ENCODE measurements at places on chromosomes 16 and 17.

GRCh38 chr16:89971495-89972243 is 23.1 kb downstream of the DEF8 start:
- no peak for DNase-seq

GRCh38 chr16:8958344-8959167 is 5.2 kb downstream of the USP7 start:
- no peak for DNase-seq

- DNase-seq = no peak
These were observed 1.3 kb downstream of the NQO1 start for GRCh38 chr16:69724981-69725479.

GRCh38 chr17:42266918-42267766 is 9.0 kb downstream of the STAT5B start:
- DNase-seq = no peak

GRCh38 chr16:57276596-57276995 is 7.9 kb downstream of the PLLP start:
- DNase-seq = no peak

DNA sequence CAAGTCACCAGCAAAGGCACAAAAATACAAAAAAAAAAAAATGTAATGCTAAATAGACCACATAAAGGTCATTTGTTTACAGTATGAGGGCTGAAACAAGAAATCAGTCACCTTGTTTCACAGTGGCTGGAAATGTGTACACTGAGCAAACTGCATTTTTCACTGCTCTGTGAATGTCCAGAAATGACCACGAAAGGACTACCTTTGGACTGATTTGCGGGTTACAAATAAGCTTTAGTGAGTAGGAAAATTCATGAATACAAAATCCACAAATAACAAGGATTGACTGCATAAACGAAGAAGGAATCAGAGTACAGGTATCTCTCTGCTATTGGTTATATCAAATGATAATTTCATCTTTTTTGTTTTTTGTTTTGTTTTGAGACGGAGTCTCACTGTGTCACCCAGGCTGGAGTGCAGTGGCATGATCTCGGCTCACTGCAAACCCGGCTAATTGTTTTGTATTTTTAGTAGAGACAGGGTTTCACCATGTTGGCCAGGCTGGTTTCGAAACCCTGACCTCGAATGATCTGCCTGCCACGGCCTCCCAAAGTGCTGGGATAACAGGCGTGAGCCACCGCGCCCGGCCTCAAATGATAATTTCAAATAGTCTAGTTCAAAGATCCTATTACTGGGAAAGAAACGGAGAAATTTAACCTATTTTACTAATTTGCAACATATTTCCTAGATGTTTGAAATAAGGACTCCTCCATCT is 30.5 kb downstream of the CYTH1 start:
- no peak for DNase-seq

DNA sequence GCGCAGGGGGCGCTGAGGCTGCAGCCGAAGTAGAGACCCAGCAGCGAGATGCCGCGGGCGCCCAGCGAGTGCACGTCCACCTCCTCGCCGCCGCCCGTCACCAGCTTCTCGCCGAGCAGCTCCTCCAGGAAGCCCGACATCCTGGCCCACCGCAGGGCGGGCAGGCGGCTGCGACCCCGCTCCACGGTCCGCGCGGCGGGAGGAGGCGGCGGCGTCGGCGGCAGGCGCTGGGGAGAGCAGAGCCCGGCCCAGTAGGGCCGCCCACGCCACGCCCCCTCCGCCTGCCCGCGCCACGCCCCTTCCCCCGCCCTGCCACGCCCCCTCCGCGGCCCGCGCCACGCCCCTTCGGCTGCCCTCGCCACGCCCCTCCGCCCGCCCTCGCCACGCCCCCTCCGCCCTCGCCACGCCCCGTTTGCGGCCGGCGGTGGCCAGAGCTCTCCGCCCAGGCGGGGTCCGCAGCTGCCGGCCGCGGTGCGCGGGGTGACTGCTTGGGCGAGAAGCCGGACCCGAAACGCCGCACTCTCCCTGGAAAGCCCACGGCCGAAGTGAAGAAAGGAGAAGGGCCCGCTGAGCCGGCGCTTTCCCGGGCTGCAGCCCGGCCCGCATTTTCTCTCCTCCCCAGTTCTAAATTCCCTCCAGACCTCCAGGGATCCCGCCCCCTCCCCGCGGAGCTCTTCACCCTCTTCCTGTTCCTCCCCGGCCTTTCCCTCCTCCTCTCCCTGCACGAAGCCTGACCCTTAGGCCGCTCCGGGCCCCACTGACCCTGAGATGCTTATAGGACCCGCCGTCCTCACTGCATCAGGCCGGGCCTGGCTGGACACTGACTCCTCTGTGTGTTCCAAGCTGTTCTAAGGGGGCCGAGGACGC is at the start of gene NXN:
Gene NXN (minus strand): TSS at position 238 of the 867 bp plus-strand sequence.
- DNase-seq = peak; percentile 81

DNA sequence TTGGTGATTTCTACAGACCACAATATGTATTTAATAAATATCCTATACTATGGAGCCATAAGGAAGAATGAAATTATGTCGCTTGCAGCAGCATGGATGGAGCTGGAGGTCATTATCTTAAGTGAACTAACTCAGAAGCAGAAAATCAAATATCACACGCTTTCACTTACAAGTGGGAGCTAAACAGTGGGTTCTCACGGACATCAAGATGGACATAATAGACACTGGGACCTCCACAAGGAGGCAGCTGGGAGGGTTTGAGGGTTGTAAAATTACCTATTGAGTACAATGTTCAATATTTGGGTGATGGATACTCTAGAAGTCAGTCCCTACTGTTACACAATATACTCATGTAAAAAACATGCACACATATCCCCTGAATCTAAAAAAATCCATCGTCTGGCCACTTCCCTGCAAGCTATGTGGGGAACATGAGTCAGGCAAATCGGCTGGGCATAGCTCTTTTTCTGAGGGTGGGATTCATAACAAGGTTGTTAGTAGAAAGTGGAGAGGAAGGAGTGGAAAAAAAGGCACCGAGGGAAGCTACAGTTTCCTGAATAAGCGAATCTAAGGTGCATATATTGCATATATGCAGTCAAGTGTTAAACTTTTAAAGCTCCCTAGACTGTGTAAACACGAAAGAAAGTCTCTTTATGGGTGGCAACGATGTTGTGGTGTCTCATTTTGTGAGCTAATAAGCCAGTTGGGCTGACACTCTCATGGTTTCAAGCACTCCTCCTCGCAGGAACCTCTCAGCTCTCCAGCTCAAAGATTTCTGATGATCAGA is 135.2 kb upstream of the CPHXL start:
- no peak for DNase-seq

- DNase-seq = no peak
These were observed 2451.0 kb downstream of the TP53TG3F start for GRCh38 chr16:35910409-35910808.

GRCh38 chr16:68866933-68867332 is 23.6 kb downstream of the TANGO6 start:
- DNase-seq = no peak

- DNase-seq = no peak
These were observed 166.2 kb upstream of the KCNJ16 start for GRCh38 chr17:69908626-69909368.

- DNase-seq = no peak
These were observed 52.6 kb downstream of the RAB11FIP4 start for GRCh38 chr17:31444026-31444425.

- no peak for DNase-seq
These were observed 49.2 kb downstream of the CRISPLD2 start for GRCh38 chr16:84868829-84869472.

GRCh38 chr16:3138823-3139426 is 4.1 kb downstream of the ZNF213 start:
- no peak for DNase-seq

- no peak for DNase-seq
These were observed 52.5 kb upstream of the NKD1 start for GRCh38 chr16:50495673-50496072.

DNA sequence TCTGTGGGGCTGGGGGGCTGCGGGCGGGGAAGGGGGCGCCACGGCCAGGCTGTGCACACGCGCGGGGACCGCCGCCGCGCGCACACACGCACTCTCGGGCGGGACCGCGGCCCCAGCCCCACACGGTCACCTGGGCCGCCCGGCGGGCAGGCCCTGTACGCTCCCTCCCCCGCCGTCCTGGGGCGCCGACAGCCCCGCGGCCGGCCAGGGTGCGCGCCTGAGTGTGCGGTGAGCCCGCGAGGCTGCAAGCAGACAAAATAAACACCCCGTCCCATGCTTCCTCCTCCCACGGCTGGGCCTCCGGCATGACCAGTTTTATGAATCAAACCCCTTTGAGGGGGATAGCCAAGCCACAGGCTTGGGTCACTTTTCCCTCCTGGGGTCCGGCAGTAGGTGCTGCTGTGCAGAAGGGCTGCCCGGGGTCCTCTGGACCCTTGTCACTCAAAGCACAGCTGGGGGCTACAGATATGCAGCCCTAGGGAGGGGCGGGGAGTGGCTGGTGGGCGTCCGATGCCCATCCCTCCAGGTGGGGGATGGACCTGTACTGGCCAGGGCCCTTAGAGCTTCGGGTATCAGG is 441 bp downstream of the VASN start:
- DNase-seq = no peak

- no peak for DNase-seq
These were observed 264.1 kb downstream of the ZFHX3 start for GRCh38 chr16:72783716-72784318.

- no peak for DNase-seq
These were observed 13.0 kb upstream of the SALL1 start for GRCh38 chr16:51163894-51164566.

GRCh38 chr16:20976576-20976975 is 76.0 kb downstream of the LYRM1 start:
- no peak for DNase-seq

DNA sequence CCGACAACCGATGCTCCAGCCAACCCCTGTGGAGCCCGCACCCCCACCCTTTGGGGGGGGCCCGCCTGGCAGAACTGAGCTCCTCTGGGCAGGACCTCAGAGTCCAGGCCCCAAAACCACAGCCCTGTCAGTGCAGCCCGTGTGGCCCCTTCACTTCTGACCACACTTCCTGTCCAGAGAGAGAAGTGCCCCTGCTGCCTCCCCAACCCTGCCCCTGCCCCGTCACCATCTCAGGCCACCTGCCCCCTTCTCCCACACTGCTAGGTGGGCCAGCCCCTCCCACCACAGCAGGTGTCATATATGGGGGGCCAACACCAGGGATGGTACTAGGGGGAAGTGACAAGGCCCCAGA is 17.9 kb downstream of the NGFR start:
- DNase-seq = no peak

GRCh38 chr16:64225036-64225435 is 896.8 kb downstream of the CDH11 start:
- no peak for DNase-seq

- DNase-seq = no peak
These were observed 701 bp downstream of the PIPOX start for GRCh38 chr17:29043539-29044145.

- DNase-seq = no peak
These were observed at the start of gene C1QTNF1 for GRCh38 chr17:79023886-79024771. Gene C1QTNF1 (plus strand): TSS chr17:79024169. CDS start chr17:79043969, 19,800 bp downstream.

DNA sequence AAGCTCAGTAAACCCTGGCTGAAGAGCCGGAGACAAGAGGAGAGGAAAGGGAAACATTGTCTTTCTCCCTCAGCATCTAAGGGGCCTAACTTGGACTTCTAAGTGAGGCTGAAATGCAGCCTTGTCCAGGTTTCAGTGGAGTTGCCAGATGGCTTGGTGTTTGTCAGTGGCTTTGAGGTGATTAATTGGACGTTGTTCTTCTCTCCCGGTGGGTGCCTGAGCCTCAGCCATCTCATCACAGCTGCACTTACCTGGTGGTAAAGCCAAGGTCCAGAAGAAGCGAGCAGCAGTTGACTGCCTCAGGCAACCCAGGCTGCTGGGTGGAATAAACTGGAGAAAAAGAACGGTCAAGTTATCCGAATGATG is 202.2 kb upstream of the NLRP1 start:
- no peak for DNase-seq

DNA sequence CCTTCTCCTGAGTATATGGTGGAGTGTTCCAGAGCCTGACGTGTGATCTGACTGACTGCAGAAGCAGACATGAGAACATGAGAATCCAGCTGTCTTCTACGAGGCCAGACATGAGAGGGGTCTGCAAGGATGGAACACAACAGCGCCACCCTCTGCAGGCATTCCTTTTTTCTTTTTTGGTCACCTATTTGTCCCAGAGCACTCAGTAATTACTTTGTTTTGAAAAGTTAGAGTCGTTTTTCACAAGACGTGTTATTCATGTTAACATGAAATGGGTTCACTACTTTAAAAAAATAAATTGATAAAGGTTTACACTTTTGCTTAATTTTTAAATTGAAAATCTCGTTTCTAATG is 43.8 kb upstream of the ATP2A3 start:
- no peak for DNase-seq

DNA sequence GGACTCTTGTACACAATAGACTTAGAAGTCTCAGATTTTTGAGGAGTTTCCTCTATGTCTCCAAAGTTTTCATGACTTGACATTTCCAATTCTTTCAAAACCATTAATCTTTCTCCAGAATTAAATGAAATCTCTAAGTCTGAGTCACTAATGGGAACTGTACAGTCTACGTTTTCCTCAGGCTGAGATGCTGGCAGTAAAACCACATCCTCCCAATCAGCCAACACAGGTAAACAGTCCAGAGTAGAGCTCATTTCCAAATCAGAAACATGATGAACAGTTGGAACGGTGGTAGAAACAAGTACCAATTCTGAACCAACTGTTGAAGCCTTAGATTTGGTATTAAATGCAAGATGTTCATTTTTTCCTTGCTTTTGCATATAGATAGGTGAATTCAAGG is 7.9 kb downstream of the ERI2 start:
- DNase-seq = no peak

DNA sequence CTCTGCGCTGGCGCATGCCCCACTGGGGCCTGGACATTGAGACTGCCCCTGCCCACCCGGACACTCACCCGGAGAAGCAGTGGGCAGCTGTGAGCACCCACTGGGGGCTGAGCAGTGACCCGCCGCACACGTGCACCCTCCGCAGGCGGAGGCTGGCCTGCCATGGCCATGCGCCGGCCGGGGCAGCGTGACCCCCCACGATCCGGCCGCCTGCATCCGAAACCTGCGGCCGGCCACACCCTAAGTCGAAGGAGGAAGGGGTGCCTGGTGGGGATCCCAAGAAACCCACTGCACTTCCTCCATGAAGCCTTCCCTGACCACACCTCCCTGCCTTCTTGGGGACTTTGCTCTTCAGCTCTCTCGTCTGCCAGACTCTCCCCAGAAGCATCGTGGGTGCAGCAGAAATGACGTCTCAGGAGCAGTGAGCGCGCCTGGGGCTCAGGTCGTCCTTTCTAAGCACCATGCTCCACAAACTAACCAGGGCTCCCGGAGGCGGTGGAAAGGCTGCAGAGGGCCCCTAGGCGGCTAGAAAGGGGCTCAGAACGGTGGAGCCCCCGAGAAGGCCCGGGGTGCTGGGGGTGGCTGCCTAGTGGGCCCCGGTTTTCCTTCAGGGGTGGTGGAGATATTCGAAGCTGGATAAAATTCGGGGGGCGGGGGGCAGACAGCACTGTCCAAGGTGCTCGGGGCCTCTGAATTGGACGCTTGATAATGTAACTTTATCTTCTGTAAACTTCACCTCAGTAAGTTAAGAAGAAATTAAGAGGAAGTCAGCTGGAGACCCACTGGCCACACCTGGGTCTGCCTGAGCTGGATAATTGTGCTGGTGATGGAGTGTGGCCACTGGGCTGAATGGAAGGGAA is 1.5 kb downstream of the TPSG1 start:
- no peak for DNase-seq

- no peak for DNase-seq
These were observed 1.2 kb downstream of the RHOT1 start for GRCh38 chr17:32143527-32143870.

- DNase-seq = no peak
These were observed 1.4 kb upstream of the SPG7 start for GRCh38 chr16:89506791-89507191.

- DNase-seq = no peak
These were observed 112.1 kb downstream of the BANP start for GRCh38 chr16:88063211-88063773.

Measured in anterior cingulate cortex (tissue), 58 donors.